Psoas muscle (tissue), 8 donors: ENCODE measurements at places on chromosomes 11 and 22. TPM values are rescaled to one million over a fixed set of nuclear protein-coding genes. Genes with fewer than 3 reads are reported as not detected.

Gene MMP27
- polyA plus RNA-seq = not detected

Gene TMPRSS4
- polyA plus RNA-seq = not detected

Gene FIBIN
- polyA plus RNA-seq = 4.0 TPM

Gene FGF19
- polyA plus RNA-seq = not detected

Gene CHRM1
- not detected for polyA plus RNA-seq

Gene HEPHL1
- not detected for polyA plus RNA-seq
